ENCODE measurements at places on chromosomes 6 and 20.

- DNase-seq, result no peak
Measured at GRCh38 chr6:1315201-1315559, 3.3 kb downstream of the FOXQ1 start.

DNA sequence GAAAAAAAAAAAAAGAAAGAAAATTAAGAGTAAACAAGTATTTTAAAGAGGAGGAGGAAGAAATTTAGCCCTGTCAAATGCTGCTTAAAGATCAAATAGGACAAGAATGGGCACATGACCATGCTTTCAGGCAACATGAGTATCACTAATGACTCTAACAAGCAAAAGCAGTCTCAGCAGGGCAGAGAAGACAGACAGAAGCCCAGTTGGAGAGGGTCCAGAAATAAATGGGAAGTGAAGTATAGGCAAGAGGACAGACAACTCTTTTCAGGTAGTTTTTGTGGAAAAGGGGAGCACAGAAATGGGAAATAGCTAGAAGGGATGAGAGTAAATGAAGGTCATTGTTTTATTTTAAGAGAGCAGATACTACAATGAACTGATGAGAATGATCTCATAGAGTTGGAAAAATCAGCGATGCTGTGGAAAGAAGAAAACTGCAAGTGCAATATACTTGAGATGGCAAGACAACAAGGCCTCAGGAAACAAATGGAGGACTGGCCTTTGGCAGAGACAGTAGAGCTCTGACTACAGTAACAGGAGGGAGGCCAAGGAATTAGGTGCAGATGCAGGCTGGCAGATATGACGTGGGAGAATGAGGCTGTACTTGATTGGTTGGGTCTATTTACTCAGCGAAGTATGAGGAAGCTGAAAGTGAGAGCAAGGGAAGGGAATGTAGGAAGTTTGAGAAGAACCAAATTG, 40.3 kb downstream of the KIF6 start:
- DNase-seq, result no peak

DNA sequence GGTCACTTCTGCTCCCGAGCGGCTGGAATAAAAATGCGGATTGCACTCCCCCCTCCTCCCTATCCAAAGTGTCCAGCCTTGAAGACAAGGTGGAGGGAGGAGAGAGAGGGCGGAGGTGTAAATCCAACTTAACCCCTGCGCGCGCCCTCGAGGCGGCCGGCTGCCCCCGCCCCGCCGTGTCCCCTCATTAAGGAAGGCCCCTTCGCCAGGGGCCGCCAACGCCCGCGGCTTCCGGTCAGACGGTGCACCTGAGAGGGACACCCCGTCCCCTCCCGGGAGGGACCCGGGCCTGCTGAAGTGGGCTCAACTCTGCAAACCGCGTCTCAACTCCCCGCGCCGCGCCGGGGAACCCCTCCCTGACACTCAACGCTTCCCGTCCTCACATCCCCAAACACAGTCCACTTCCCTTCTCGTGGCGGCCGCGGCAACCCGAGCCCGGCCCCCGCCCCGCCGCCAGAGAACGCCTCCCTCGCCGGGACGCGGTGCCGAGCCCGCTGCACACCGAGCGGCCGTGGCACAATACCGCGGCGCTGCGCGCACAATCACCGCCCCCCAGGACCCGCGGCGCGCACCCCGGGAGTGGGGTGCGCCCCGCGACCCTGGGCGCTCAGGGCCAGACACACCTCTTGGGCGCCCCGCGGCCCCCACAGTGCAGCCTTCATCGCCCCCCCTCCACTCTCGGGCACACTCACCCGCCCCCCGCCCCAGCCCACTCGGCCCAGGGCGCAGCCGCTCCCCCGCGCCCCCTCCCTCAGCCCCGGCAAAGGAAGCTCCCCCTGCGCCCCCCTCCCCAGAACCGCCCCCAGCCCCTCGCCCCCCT, 102.5 kb downstream of the NOL4L start:
- no peak for DNase-seq

DNA sequence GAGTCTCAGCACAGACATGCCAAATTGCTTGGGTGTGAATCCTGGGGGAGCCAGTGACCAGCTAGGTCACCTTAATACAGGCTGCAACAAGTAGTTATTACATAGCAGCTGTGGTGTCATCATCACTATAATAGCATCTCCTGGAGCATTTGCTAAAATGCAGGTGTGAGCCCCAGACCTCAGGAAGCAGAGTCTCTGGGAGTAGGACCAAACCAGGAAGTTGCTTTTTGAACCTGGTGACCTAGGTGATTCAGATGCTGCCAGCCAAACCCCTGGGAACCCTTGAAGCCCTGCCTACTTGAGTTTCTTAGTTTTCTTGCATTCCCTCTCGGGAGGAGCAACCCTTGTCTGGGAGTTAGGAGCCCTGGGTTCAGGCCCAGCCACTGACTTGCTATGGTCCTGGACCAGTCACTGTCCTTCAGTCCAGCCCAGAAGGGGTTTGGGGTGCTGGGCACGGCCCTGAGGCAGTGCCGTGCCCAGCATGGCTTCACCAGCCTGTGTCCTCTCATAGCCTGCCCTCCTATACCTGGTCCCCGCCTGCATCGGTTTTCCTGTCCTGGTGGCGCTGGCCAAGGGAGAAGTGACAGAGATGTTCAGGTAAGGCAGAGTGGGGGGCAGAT, 39.3 kb upstream of the ID1 start:
- no peak for DNase-seq

DNA sequence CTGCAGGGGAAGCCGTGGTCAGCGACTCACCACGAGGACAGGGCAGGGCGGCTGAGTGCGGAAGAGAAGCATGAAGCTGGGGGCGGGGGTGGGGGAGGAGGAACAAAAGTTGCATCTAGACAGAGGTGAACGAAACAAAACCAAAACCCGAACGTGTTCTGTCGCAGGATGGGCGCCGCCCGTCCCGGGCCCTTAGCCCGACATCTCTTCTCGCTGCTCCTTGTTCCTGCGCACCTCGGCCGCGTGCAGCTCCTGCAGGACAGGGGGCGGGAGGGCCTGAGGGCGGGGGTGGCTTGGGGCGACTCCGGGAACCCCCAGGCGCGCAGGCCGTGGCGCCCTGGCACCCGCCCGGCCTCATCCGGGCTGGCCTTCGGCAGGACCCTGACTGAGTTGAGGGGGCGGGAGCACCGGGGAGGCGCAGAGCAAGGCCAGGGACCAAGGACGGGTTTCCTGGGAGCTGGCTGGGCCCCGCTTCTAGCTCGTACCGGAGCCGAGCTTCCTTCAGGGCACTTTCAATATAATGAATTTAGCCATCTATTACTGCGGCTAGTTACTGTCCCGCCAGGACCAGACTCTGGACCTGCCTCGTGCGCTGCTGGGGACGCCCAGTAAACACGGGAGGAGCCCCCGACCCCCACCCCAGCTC, 12.0 kb downstream of the STMN3 start:
- no peak for DNase-seq

DNA sequence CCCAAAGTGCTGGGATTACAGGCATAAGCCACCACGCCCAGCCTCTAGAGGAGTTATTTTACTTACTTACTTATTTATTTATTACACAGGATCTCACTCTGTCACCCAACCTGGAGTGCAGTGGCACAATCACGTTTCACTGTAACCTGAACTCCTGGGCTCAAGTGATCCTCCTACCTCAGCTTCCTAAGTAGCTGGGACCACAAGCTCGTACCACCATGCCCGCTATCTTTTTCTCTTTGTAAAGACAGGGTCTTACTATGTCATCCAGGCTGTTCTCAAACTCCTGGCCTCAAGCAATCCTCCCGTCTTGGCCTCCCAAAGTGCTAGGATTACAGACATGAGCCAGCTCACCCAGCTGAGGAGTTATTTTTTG, 1.6 kb upstream of the TRIB3 start:
- DNase-seq, result no peak

- no peak for DNase-seq
Measured at GRCh38 chr6:166955865-166956443, 396 bp downstream of the RNASET2 start.

GRCh38 chr20:32077190-32077589, 25.1 kb downstream of the HCK start:
- no peak for DNase-seq

DNA sequence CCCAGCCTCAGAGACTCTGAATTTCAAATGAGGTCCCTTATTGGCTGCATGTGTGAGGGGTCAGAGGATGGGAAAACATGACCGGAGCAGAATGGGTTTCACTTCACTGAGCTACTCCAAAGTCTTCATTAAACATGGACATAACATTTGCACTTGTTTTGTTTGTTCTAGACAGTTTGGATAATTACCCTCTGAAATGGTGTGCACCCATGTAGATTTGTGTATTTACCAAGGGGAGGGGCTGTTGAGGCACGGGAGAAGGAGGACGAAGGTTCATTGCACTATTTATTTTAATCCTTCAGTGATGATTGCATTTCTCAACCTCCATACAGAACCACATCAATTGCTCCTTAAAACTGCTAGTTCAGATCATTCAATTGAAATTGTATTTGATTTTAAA, 364.2 kb downstream of the TFAP2B start:
- DNase-seq, result no peak

GRCh38 chr6:18219591-18219990, 44.7 kb downstream of the DEK start:
- no peak for DNase-seq

- DNase-seq, result peak; percentile 57
Measured at GRCh38 chr6:83514866-83515466, 2.6 kb downstream of the PRSS35 start.

- no peak for DNase-seq
Measured at GRCh38 chr6:146868671-146869209, 270.0 kb downstream of the ADGB start.
